CD4-positive, alpha-beta T cell treated with Interleukin-1 beta for 1 hour (primary cell): ENCODE measurements at places on chromosomes 16 and 17.

- no peak for DNase-seq
These were observed 20.5 kb downstream of the VMP1 start for GRCh38 chr17:59727817-59728533.

- DNase-seq, result no peak
These were observed 16.8 kb downstream of the SDR42E1 start for GRCh38 chr16:81994485-81994884.

GRCh38 chr17:33519692-33520091 is 226.6 kb upstream of the ASIC2 start:
- DNase-seq, result no peak

DNA sequence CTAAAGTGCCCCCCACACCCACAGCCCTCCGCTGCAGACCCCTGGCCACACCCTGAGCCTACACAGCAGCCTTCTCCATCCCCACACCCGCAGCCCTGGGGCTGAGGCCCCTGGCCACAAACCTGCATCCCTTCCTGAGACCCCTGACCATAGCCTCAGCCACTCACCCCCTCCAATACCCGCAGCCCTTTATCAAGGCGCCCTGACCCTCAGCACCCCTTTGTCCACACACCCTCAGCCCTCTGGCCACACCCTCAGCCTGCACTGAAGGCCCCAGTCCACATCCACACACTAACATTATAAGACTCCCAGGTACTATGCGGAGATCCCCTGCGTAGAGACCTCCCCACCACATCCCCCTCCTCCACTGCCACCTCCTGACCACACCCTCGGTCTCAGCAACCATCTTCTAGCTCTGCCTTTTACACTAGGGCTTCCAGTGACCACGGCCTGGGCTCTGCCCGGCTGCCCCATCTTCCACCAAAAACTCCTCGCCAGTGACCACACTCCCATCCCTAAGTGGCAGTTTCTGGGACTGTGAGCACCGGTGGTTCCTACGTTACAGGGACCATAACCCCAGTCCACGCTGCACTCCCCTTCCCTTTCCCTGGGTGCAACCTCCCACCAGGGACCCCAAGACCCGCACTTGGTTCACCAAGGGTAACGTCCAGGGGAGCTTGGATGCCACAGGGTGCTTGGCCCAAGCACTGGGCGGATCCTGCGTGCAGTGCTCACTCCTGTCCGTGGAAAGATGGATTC is 818 bp downstream of the TPPP3 start:
- DNase-seq, result no peak

GRCh38 chr17:9271989-9272388 is 250.7 kb downstream of the NTN1 start:
- DNase-seq, result no peak

DNA sequence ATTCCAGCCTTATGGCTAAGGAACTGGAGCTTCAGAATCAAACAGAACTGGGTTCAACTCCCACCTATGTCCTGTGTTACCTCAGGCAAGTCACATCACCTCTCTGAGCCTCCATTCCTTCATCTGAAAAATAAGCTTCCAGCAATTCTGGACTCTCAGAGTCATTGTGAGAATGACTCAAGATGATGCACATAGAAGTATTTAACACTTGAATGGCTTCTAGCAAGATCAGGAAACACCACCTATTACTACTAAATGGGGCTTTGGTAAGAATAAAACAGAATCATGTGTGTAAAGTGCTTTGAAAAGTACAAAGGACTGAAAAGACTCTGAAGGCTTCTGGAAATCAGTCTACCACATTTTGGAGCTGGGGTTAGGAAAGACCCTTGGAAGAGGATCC is 30.8 kb upstream of the CALB2 start:
- no peak for DNase-seq

DNA sequence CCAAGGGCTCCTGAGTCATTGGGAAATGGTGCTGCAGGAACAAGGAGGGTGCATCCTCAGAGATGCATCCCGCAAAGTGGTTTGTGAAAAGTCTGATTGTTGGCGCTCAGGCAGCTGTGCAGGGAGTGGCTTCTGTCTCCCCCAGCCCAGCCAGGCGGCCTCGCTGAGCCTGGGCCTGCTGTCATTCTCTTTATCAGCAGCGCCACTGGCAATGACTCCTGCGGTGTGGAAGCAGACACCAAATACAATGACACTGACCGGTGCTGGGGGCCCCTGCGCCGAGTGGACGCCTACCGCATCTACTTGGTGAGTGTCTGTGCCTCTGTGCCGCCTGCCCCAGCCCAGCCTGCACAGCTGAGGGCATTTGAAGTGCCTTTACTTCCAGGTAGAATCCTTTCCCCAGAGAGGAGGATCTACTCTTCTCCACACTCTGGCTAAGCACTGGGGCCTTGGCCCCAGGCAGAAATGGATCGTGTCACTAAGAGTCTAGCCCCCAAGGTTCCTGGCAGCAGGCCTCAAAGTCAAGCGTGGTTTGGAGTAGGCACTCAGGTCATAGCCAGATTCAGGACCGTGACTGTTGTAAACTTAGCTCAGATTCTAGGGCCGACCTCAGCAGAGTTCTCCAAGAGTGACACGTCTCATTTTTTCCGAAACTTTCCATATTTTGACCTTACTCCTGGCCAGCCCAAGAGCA is 19.3 kb upstream of the NAT9 start:
- no peak for DNase-seq

GRCh38 chr17:79745641-79746105 is 14.9 kb downstream of the ENPP7 start:
- no peak for DNase-seq

DNA sequence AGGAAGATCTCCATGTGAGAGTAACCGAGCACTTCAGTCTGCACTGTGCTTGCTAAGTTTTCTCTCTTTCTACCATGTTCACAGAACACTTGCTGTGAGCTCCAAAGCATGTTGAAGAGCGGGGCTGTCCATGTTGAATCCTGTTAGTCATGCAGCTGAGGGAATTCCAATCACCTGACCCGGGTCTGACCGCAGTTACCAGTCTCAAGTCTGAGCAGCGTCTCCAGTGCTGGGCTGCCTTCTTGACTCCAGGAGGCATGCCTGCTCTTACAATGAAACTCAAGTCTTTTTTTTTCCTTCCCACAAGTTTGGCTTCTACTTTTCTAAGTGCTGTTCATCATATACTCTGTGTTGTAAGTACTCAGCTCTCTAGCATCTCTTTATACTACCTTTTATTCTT is 44.3 kb downstream of the HOXB1 start:
- no peak for DNase-seq

DNA sequence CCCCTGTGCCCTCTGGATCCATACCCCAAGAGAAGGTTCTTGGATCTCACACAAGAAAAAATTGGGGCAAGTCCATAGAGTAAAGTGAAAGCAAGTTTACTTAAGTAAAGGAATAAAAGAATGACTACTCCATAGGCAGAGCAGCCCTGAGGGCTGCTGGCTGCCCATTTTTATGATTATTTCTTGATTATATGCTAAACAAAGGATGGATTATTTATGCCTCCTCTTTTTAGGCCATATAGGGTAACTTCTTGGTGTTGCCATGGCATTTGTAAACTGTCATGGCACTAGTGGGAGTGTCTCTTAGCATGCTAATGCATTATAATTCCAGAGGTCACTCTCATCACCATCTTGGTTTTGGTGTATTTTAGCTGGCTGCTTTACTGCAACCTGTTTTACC is 70.8 kb downstream of the NLK start:
- DNase-seq, result no peak

GRCh38 chr16:76287466-76287865 is 10.3 kb downstream of the CNTNAP4 start:
- no peak for DNase-seq

GRCh38 chr16:87949071-87949744 is 2.0 kb upstream of the BANP start:
- no peak for DNase-seq

DNA sequence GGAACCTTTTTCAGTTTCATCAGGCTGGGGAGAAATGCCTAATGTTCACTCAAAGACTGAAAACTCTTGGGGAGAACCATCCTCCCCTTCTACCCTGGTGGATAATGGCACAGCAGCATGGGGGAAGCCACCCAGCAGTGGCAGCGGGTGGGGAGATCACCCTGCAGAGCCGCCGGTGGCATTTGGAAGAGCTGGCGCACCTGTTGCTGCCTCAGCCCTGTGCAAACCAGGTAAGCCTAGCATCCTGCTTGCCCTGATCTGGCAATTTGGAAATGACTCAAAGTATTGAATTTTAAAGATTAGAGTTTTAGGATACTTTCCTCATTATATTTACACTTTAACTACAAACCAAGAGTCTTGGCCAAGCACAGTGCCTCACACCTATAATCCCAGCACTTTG is 63.8 kb downstream of the TMC6 start:
- DNase-seq, result no peak

GRCh38 chr17:76732734-76733617 is 4.2 kb downstream of the SRSF2 start:
- DNase-seq, result no peak

- no peak for DNase-seq
These were observed 255.3 kb downstream of the CPPED1 start for GRCh38 chr16:12548270-12548983.

DNA sequence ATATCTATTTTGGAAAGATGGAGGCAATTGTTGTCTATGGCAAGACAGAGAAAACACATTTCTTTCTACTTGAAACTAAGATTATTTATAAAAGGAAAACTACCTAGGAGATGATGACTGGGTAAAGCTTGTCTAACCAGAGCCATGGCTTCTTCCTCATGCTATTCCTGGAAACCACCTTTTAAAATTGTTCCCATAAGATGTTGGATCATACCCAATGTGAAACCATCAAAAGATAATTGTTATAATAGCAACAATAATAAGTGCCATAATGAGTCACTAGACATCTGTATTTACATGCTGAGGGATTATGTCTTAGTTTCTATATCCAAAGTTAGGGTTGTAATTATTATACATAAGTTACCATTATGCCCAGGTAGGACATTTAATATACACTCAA is 428.4 kb downstream of the KCNJ2 start:
- no peak for DNase-seq

DNA sequence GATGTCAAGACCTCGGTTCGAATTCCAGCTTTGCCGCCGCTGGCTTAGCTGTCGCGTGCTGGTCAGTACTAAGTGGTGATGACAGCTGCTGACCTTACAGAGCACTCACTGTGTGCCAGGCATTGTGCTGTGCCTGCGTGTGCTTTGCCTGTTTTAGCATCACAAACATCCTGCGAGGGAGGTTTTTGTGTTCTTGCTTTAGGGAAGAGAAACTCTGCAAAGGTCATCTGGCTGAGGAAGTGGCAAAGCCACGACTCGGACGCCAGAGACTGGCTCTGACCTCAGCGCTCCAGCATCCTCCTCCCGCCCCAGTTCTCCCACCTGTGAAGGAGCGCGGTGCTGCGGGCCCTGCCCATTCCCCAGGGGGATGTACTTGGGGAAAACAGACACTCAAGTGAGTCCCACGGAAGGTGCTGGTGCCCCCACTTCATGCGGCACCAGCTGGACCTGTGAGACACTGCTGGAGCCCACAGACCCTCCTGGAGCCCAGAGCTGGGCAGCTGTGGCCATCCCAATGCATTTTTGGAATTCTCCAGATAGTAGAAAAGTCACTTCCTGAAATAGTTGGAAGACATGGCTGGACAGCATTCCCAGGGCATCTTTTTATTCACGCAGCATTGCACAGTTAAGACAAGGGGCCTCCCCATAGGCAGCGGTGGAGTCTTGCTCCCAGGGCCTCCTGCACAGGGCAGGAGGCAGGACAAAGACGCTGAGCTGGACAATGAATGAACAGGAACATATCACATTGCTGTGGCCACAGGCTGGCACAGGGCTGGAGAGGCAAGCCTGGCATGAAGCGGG is 20.0 kb upstream of the HERPUD1 start:
- DNase-seq, result no peak

DNA sequence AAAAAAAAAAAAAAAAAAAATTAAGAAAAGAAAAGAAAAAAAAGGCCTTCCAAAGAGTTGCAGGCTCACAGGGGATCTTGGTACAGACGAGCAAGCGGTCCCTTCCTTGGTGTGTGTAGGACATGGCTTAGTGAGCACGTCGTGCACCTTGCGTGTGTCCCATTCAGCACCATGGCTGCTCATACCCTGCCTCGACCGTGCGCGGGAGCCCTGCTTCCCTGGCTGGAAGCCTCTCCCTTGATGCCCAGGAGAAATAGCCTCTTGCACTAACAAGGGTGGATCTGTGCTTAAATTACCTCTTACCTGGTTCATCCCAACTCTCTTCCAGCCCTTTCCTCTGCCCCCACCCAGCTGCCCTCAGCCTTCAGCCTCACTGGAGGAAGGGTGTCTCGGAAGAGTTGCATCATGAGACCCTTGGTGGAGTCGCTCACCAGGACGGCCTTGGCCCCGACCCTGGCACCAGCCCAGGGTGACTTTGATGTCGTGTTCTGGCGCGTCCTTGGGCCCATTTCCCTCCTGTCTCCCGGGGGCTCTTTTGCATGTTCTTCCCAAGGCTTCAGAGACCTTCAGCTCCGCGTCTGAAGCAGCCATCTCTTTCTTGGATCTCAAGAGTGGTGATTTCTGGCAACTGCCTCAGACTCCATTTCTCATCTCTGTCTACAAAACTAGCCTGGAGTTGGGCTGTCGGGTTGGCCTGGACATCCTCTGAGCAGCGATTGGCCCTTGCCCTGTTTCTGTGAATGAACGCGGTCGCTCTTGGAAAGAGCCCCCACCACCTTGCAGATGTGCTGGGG is 127.2 kb downstream of the CMIP start:
- DNase-seq, result no peak

GRCh38 chr16:73023752-73024570 is 24.0 kb downstream of the ZFHX3 start:
- no peak for DNase-seq

DNA sequence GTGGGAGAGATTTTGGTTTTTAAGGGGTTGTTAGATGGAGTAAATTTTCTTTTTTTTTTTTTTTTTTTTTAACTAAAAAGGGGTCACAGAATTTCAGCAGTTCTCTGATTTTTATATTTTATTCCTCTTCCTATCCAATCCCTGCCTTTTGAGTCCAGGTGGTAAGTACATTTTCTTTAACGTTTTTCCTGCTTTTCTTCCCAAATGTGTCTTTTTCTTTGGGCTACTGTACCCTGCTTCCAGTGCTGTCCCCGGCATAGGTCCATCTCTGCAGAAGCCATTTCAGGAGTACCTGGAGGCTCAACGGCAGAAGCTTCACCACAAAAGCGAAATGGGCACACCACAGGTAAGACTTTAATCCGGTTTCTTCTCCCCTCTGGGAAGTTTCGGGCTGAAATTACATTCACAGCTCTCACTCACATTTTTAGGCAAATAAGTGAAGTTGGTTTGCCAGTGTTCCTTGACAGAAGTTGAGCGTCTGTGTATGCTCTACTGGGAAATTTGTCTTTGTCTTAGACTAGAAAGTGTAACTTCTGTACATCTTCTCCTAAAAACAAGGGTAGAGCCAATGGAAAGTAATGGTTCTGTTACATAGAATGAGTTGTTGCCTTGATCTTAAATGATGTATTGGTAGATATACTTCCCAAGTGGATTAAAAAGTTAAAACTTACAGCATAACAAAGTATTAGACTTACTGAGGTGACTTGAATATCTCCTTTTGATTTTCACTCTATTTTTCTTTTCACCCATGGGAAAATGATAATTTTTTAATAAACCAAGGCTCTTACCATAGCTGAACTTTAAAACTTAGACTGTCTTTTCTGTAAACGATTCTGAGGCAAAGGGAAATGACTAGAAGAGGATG is 54.5 kb downstream of the TUBD1 start:
- DNase-seq, result peak; percentile 30
